Stimulated activated CD4-positive, alpha-beta T cell treated with anti-CD3 and anti-CD28 coated beads, TNF-alpha, amount 100 ng/mL, for 48 hours (primary cell): ENCODE measurements at places on chromosomes 7 and 10.
A peak's percentile ranks its signal among the peaks of the same experiment; 100 is the strongest.

DNA sequence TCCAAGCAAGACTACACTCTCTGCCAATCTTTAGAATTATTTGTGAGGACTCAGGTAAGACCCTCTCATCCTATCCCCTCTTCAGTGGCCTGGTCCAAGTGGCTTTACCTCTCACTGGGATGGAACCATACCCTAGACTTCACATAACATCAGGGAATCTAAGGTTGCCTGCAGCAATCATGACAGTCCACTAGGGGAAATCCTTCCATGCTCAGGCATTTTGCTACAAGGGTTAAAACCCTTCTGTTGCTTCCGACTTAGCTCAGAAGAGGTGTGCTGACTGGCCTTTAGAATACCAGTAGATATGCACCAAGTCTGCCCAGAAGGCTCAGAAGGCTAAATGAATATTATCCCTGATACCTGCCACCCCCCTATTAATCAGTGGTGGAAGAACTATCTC lies 24.9 kb upstream of the NPS start:
- DNase-seq: no peak

DNA sequence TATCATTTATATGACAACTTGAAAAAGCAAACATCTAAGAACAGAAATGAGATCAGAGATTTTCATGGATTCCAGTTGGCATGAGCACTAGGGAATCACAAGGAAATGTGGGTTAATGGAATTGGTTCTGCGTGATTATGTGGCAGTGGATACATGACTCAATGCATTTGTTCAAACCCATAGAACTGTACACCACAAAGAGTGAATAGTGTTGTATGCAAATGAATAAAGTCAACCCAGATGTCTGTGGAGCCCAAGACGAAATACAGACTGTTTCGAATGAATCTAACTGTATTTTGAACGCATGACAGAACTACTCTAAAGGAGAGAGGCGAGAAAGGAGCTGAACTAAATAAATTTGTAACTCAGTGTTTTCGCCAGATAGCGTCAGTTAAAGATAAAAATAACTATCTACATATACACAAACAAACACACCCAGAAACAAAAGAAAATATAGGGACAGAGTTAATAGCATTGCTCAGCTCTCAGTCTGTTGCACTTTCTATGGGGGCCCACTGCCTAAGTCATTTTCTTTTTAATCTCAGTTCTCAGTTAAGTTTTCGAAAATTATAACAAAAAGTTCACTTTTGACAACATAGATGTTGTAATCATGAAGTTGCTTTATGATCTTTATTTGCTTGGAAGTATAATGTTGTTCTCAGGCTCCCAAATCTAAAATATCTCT lies 636.7 kb upstream of the SEMA3D start:
- DNase-seq: no peak

GRCh38 chr7:113890331-113891030 lies 28.3 kb downstream of the PPP1R3A start:
- no peak for DNase-seq

DNA sequence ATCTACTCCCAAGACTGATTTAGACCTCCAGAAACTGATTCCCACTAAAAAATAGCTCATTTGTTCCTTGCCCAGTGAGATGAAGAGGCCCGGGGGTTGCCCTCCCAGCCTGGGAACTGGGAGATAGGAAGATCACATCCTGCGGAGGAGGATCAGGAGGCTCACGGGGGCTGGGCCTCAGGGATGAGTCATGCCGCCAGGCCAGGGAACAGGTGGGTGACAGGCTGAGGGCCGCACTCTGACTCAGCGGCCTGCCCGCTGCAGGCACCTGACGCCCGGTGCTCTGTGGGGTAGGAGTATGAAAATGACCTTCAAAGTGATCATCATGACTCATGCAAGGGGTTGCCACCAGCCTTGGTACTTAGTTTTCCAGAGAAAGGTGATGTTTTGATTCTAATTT lies 104.5 kb upstream of the ZPBP start:
- peak; percentile 70 for DNase-seq

DNA sequence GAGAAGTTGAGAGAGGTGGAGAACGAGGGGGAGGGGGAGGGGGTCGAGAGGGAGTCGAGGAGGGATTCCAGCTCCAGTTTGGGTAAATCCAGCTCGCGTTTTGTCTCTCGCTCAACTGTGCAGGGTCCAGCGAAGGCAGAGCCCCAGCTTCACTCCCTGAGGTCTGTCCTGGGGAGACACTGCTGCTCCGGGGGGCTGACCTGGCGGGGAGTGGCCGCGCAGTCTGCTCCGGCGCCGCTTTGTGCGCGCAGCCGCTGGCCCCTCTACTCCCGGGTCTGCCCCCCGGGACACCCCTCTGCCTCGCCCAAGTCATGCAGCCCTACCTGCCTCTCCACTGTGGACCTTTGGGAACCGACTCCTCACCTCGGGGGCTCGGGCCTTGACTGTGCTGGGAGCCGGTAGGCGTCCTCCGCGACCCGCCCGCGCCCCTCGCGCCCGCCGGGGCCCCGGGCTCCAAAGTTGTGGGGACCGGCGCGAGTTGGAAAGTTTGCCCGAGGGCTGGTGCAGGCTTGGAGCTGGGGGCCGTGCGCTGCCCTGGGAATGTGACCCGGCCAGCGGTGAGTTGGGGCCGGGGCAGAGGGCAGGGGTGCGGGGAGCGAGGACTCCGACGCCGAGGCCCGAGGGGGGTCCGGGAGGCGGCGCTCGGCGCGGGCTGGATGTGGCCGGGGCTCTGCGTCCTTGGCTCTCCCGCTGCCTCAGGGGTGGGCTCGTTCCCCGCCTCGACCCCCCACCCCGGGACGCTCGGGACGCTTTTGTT lies at the start of gene TET1:
TET1 (plus strand) TSS at position 152 of the 757 bp plus-strand sequence. CDS start 12,002 bp downstream, outside the sequence.
- DNase-seq: peak; percentile 33

DNA sequence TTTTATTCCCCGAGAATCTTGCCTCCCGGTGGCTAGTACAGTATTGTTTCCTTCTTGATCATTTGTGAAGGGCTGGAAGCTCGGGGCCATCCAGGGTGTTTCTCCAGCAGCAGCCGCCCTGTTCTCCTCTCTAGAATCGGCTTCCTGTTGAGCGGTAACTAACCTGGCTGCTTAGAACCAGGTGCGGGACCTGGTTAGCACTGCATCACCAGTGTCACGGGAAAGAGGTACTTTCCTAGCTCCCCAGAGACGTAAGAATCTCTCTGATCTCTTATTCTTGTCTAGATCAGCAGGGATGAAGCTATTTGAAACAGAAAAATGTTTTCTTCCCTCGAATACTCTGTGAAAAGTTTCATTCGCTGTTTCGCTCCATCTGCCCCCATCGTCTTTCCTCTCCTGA lies 239.2 kb downstream of the CELF2 start:
- DNase-seq: no peak

DNA sequence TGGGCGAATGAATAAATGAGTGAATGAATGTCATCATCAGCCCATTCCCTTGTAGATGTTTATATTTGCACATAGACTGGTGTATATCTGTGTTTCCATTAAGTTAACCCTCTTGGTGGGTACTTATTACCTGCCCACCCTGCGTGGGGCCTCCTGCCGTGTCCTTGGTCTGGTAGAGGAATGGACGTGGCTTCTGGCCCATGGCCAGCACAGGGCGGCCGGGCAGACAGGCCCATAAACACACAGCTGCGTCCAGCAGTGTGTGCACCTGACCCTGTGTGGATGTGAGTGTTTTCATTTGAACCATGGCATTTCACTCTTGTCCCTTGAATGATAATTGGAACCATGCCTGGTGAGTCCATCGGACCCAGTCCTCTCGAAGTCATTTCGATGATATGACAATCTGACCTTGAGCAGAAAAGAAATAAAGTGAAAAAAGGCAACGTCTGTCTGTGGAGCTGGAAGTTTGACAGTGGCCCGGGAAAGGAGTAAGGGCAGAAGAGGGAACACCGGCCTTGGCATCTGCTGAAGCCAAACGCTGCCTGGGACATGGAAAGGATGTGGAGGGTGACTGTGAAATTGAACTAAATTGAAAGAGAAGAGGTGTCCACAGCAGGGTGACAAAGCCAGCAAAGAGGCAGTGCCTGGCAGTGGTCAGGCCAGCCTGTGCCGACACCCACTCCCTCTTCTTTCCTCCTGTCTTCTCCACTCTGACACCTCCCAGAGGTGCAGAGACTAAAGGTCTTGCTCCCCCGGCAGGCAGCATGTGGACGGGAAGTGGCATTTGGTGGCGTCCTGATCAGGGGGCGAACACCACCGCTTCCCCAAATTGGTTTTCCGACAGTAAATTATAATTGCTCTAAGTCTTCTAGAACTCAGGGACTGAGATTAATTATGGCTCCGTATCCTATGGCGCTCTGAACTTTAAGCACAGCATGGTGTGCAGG lies 199.0 kb upstream of the ZMIZ1 start:
- DNase-seq: no peak

DNA sequence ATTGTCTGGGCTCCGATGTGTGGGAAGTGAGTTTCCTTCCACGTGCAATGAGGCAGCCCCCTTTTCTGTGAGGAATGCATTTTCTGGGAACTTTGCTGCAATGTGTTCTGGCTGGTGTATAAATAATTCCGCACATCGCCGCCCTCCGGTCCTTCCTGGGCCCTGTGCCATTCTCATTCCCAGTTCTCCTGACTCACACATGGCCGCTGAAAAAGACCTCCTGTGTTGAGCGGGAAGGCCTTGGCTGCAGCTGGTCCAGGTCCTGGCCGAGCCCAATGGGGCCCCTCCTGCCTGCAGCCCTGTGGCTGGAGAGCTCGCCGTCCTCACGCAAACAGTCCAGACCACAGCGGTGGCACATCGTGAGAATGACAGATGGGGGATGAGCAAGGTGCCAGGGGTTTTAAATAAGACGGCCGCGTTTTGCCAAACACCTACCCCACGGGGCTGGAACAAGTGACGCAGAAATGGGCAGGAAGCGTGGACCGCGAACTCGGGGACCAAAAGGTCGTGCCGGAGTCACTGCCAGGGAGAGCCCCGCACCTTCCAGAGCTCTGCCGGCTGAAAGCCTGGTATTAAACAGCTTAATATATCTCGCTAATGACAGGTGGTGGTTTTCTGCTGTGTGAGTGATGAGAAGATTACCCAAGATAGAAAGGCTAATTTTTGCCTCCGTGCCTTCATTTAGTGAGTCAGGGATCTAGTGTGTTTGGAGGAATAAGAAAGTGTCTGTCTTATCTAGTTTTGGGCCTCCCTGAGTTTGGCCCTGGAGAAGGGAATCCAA lies 37.0 kb downstream of the FAM20C start:
- no peak for DNase-seq

- no peak for DNase-seq
These were observed 70.5 kb downstream of the TES start for GRCh38 chr7:116280803-116281202.

GRCh38 chr7:46933596-46933995 lies 648.3 kb downstream of the TNS3 start:
- DNase-seq: no peak

DNA sequence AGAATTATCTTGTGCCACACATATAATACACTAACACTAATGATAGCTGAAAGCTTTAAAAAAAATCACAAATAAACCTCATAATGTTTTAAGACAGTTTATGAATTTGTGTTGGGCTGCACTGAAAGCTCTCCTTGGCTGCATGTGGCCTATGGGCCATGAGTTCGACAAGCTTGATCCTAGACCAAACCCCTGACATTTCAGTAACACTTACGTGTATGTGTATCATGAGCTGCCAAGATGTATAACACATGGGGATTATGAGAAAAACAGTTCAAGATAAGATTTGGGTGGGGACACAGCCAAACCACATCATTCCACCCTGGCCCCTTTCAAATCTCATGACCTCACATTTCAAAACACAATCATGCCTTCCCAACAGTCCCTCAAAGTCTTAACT lies 823.8 kb downstream of the PCDH15 start:
- DNase-seq: no peak

DNA sequence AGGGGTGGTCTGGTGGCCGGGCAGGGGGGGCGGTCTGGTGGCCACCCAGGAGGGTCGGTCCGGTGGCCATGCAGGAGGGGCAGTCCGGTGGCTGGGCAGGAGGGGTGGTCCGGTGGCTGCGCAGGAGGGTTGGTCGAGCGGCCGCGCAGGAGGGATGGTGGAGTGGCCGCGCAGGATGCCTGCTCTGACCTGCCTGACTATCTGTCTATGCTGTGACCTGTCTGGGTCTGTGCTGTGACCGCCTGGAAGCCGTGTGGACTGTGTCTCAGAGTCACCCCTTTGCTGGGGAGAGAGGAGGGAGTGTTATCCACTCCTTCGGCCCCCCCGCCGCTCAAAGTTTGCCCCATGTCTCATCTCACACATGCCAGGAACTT lies 113.2 kb downstream of the ACTR3B start:
- DNase-seq: no peak

GRCh38 chr10:116674901-116675423 lies 54.2 kb downstream of the PNLIPRP2 start:
- DNase-seq: no peak

DNA sequence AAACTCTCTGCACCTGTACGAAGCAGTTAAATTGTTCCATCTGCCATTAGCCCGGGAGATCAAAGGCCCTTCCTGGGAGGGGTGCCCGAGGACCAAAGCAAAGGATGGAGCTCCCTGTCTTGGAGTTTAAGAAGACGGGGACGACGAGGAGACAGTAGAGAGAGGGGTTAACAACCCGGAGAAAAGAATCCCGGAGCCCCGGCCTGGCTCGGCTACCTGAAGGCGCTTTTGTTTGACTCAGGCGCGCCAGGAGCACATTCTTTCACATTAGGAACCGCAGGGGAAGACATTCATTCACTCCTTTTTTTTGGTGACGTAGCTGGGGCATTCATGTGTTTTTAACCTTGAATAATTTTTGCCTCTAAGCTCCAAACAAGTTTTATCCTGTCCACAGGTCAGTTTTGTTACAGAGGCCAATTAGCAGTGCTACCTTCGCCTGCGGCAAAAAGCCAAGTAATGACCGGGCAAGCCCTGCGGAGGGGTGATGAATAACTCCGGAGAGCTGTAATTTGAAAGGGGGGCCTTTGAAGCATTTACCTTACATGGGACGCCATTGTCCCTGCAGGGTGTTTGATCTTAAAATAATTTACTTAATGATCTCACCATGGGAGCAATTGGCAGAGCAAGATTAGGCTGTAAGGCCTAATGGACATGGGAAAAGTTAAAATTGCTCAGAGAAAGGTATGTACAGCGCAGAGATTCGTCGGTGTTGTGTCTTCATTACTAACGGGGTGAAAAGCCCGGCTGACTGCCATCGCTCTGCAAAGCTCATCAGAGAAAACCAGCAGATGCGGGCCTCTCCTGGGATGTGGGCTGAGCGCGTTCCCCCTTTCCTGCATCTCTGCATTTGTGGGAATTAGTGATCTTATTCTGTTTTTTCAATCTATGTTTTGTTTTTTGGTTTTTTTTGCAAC lies 258.0 kb upstream of the SP4 start:
- no peak for DNase-seq

GRCh38 chr10:6119962-6120361 lies 31.1 kb downstream of the RBM17 start:
- DNase-seq: no peak

- no peak for DNase-seq
These were observed 1.8 kb upstream of the CCDC6 start for GRCh38 chr10:59907918-59908807.

DNA sequence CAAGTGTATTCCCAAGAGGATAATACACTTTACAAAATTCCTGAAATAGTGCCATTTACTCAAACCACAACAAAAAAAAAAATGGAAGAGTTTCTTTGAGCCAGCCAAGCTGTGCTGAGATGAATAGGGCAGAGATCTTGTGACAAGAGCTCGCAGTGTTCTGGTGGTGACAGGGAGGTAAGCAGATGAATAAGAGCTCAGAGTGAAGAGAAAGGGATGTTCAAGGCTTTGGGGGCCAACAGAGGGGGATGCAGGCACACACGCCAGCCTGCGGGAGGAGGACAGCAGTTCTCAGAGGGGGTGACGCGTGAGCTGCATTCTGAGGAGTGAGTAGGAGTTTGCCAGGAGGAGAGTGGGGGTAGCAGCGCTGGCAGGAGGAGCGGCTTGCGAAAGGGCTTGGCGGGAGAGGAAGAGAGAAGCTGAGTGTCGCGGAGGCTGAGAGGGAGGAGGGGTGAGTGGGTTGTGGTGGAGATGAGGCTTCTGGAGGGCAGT lies 194.4 kb upstream of the IMMP2L start:
- no peak for DNase-seq

GRCh38 chr7:75689246-75690099 lies 49.3 kb downstream of the HIP1 start:
- no peak for DNase-seq
